ENCODE measurements at places on chromosomes 3 and 15.

- DNase-seq: no peak
These were observed 53.7 kb downstream of the LSAMP start for GRCh38 chr3:116391296-116392201.

GRCh38 chr3:56257826-56258225, 210.4 kb downstream of the ERC2 start:
- no peak for DNase-seq

- no peak for DNase-seq
These were observed 14.9 kb downstream of the AMOTL2 start for GRCh38 chr3:134359121-134360010.

- DNase-seq: peak; percentile 96
These were observed 7.3 kb upstream of the LEKR1 start for GRCh38 chr3:156818890-156819289.

- DNase-seq: no peak
These were observed 2.4 kb upstream of the ADGRG7 start for GRCh38 chr3:100606894-100607512.

DNA sequence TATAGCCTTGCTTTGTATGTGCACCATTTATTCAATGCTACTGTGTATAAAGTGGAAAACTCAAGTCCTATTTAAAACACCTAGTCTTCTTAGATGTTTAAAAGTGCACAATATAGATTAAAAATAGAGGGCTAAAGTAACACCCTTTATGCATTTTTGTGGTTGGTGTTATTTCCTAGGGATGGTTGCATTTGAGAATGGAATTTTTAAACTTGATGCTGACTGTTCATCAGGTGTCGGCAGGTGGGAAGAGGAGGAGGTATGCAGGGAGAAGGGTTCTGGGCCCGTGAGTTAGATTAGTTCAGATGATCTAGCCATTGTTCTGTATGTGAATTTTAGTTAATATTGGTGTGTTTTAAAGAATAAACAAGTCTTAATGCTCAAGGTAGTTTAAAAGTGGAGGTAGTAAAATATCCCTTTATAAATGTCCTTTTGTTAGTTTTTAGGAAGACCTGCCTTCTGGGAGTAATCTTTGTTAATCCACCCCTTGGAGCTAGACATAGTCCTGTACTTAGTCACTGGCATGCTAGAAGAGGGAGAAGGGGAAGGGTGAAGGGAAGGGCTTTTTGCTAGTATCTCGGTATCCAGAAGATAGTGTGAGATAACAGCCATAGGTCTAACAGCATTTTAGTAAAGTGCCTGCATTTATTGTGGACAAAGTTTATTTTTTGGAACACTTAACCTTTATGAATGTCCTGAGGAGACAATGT, 8.1 kb upstream of the SRPRB start:
- no peak for DNase-seq

All from fibroblast of skin of right biceps (primary cell).